ENCODE measurements at places on chromosomes 2 and 18.

- DNase-seq, result no peak
Observed at GRCh38 chr2:105526000-105526925, 127.4 kb upstream of the FHL2 start.

GRCh38 chr18:32530947-32531651 lies 60.4 kb upstream of the GAREM1 start:
- no peak for DNase-seq

DNA sequence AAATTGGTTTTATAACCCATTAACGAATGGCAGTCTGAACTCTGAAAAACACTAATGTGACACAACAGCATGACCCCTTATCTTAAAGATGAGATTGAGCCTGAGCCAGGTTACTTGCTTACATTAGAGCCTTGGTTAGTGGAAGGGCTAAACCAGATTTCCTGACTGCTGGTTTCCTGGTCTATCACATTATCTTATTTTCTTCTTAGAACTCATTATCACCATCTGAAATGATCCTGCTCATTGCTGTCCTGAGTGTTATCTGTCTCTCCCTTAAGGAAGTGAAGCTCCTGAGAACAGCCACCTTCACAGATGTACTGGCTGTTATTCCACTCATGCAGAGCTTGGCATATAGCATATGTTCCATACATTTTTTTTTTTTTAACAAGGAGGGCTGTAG lies 9.0 kb upstream of the NRP2 start:
- DNase-seq, result no peak

- DNase-seq, result no peak
Observed at GRCh38 chr2:31674446-31674845, 93.7 kb upstream of the SRD5A2 start.

GRCh38 chr2:148106331-148106730 lies 85.4 kb downstream of the MBD5 start:
- no peak for DNase-seq

DNA sequence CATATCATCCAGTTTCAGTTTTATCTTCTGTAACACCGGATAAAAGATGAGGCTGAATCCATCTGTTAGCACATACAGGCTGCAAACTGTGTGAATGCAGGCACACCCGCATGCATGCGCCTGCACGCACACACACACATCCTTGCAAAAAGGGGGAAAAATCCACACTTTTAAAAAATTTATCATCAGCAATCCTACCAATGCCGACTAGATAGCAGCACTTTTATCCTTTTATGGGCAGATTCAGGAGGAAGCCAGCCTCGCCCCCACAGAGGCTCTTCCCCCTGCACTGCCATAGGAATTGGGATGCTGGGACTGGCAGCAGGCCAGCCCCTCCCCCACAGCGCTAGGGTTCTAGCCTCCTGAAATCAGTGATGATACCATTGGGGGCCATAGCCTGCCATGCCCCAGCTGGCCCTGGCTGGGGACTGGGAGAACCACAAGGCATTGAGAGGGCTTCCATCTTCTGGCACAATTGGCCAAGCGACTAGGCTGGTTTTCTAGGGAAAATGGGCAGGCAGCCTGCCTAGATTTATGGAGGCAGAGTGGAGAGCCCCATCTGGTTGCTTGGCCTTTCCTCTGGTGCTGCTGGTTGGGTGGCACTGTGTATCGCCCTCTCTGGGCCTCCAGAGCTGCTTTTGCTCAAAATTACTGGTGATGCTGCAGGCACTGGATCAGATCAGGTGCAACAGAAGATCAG lies 25.5 kb downstream of the CYRIA start:
- no peak for DNase-seq

GRCh38 chr2:233404222-233404621 lies 49.9 kb downstream of the DGKD start:
- DNase-seq, result no peak

GRCh38 chr2:47056868-47057686 lies 98.0 kb downstream of the STPG4 start:
- DNase-seq, result no peak

DNA sequence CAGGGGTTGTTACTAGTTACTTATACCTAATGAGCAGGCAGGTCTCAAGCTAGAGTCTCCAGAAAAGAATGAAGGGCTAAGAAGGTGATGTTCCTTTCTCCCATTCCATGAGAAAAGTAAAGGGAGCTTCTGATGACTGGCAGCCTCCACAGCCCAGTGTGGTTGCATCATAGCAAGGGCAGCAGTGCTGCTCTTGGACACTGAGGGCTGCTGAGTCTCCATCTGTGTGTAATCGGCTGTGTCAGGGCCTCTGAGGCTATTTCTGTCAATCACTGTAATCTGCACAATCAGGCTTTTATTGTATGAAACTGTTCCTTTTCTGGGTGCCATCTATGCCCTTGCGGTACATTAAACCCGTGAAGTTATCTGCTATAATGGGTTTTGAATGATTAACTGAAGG lies 164.1 kb upstream of the FBXO11 start:
- no peak for DNase-seq

- DNase-seq, result no peak
Observed at GRCh38 chr2:238475566-238475965, 48.8 kb downstream of the ASB1 start.

GRCh38 chr2:217570394-217570793 lies 432.4 kb downstream of the TNS1 start:
- no peak for DNase-seq

GRCh38 chr2:37870829-37871228 lies 54.3 kb upstream of the RMDN2 start:
- no peak for DNase-seq

- no peak for DNase-seq
Observed at GRCh38 chr2:136347981-136348380, 230.0 kb upstream of the CXCR4 start.

DNA sequence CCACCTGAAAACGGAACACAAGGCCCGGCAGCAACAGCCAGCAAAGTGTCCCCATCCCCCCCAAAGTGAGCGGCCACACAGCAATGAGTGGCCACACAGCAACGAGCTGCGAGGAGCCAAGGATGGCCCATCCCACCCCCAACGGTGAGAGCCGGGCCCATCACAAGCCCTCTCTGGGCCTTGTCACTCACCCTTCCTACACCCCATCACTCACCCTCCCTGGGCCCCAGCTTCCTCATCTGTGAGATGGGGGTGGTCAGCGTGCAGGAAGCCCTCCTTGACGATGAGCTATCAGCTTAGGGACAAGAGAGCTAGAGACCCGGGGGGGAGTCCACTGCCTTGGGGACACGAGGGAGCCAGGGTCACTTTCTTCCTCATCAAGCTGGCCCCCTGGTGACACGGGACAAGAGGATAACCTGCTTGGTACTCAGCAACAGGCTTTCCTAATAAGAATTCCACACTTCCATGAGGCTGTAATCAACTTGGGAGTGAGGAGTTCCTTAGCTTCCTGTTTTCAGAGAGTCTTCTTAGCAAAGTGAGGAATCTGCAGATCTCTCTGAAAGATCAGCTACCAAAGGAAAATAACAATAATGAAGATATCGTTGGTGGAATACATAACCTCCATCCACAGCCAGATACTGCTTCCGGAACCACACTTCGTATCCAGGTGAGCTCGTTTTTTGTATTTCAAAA lies 92.8 kb downstream of the HDAC4 start:
- DNase-seq, result no peak

GRCh38 chr2:187434342-187434785 lies 13.7 kb downstream of the CALCRL start:
- no peak for DNase-seq

- no peak for DNase-seq
Observed at GRCh38 chr2:238754259-238754658, 93.6 kb upstream of the TWIST2 start.

DNA sequence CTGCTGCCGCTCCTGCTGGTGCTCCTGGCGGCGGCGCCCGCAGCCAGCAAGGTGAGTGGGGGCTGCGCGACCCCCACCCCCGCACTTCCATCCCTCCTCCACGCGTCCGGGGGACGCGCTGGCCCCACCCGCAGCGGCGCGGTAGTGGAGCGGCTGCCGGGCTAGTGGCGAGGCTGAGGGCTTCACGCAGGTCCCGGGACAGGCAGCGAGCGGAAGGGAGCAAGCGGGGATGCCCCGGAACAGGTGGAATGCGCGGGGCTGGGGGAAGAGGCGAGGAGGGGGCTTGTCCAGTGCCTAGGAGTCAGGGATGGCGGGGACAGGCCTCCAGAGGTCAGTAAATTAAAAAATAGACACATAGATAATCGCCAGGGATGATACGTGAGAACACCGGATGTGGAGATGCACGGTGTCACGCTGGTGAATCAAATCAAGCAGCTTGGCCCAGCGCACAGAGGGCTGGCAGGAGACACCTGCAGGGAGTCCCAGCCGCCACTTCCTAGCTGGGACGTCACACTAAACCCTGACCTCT lies 403 bp downstream of the COL4A3 start:
- DNase-seq, result no peak

DNA sequence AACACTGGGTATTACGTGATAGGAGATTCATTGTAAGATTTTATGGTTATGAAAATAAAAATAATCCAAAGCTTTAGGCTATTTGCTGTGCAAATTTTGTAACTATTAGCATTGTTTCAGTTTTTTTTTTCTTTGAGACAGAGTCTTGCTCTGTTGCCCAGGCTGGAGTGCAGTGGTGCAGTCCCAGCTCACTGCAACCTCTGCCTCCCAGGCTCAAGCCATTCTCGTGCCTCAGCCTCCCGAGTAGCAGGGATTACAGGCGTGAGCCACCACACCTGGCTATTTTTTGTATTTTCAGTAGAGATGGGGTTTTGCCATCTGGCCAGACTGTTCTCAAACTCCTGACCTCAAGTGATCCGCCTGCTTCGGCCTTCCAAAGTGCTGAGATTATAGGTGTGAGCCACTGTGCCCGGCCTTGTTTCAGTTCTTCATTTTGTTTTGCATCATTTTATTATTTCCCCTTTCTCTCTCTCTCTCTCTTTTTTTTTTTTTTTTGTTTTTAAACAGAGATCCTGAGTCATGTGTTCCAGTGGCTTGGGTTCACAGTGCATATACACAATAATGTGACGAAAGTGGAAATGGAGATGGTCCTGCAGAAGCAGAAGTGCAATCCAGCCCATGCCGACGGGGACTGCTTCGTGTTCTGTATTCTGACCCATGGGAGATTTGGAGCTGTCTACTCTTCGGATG lies 25.8 kb downstream of the CASP10 start:
- no peak for DNase-seq

- DNase-seq, result no peak
Observed at GRCh38 chr2:197204519-197205250, 105.9 kb downstream of the ANKRD44 start.

DNA sequence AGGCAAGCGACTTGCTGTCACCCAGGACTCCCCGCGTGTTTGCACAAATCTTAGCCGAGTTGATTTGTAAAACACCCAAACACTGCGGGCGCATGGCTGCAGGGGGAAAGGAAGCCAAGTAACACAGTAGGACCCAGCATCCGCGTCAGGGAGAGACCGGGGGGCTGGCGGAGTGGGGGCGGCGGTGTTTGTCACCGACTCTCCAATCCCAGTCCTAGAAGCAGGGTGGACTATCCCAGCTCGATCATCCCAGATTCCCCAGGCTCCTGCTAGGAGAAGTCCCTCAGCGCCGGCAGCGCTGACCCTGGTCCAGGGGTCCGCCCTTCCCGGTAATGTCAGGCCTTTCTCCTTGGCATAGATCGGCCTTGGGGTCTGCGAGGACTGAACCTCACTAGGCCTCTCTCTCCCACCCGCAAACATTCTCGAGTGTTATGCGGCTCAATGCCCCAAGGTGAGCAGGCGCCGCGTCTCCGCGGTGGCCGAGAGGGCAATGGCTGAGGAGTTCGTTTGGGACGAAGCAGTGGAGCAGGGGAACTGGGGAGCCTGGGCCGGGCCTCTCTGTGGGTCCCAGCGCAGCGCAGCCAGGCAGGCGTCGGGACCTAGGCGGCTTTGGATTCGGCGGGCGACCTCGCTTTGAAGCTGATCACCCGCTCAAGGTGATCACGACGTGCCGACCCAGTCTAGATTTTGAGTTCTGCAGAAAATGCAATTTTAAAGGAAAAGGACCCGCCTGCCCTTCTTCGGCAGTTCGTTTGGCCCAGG lies 1.5 kb upstream of the GDF7 start:
- no peak for DNase-seq

DNA sequence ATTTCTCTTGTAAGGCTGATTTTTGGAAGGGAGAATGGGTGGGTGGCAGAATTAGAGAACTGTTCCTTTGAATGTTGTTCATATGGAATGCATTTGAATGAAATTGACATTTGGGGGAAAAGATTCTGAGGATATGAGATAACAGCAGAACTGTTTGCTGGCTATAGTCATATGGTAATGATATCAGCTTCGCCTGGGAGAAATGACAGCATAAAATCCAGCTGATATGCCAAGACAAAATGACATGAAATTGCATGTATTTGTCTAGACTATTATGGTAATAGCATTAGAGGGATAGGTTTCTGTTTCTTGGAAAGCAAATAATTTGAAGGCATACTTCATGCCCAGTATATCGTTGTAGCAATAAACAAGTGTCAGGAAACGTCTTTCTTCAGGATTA lies 150.8 kb upstream of the SPATS2L start:
- no peak for DNase-seq

GRCh38 chr18:59699750-59700534 lies 2.7 kb upstream of the CCBE1 start:
- no peak for DNase-seq

DNA sequence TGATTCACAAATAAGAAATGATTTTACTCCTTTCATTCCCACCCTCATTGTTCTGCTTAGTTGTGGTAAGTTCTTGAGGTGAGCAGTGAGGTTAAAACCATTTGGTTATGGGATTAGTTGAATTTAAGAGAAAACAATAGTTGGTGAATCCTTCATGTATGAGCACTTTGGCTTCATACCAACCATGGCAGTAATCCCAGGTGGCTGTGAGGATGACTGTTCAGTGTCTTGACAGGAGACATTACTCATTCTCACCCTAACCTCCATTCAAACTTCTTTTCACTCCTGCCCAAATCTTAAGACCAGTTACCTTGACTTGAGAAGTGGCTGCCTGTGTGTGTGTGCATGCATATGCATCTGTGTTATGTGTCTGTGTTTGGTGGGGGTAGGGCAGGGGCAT lies 143.1 kb downstream of the SETBP1 start:
- DNase-seq, result no peak

Measured in stimulated activated CD4-positive, alpha-beta T cell treated with anti-CD3 and anti-CD28 coated beads, TNF-alpha, amount 100 ng/mL, for 24 hours (primary cell).